Spinal cord (tissue), 10 donors: ENCODE measurements at places on chromosomes 7 and 10. TPM values are rescaled to one million over a fixed set of nuclear protein-coding genes. Genes with fewer than 3 reads are reported as not detected.
A peak's percentile ranks its signal among the peaks of the same experiment; 100 is the strongest.

FAM131B gene
- polyA plus RNA-seq, result 108 TPM

GRCh38 chr7:123769371-123769770, 20.6 kb upstream of the WASL start:
- no peak overlapping the region for H3K4me3 ChIP-seq
- no peaks in the 10 kb centered on the region for H3K36me3 ChIP-seq
- no peaks in the 10 kb centered on the region for H3K27me3 ChIP-seq
- no peaks in the 10 kb centered on the region for H3K4me1 ChIP-seq
- no peak for DNase-seq

GRCh38 chr7:3367261-3367660, 66.2 kb downstream of the SDK1 start:
- DNase-seq, result peak; percentile 72
- H3K27me3 ChIP-seq, result no peaks in the 10 kb centered on the region
- H3K36me3 ChIP-seq, result no peaks in the 10 kb centered on the region
- H3K27ac ChIP-seq, result no peak overlapping the region

- no peak overlapping the region for H3K27ac ChIP-seq
- H3K4me3 ChIP-seq, result no peak overlapping the region
- peaks cover 8% of the 10 kb centered on the region for H3K4me1 ChIP-seq
Observed at GRCh38 chr10:19966751-19967150, 150.5 kb downstream of the PLXDC2 start.

DNA sequence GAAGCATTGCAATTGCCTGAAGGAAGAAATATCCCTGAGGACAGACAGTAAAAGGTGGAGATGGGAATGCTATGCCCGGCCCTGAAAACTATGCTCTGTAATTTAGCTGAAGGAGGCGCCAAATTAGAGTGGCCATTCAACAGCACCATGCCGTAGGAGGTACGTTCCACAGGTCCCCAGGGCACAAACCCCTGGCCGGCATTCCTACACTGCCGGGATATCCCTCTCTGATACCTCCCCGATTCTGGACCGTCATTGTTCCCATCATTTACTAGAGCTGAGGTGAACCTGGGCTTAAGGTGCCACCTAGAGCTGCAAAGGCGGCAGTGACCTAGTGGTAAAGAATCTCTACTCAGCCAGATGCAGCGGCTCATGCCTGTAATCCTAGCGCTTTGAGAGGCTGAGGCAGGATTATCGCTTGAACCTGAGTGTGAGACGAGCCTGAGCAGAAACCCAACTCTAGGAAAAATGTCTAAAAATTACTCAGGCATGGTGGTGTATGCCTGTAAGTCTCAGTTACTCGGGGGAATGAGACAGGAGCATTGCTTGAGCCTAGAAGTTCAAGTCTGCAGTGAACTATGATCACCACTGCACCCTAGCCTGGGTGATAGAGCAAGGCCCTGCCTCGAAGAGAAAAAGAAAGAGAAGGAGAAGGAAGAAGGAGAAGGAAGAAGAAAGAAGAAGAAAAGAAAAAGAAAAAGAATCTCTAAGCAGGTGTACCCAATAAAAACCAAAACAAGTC, 53.0 kb upstream of the TNKS2 start:
- DNase-seq, result no peak
- no peaks in the 10 kb centered on the region for H3K36me3 ChIP-seq
- H3K4me3 ChIP-seq, result no peak overlapping the region
- H3K27ac ChIP-seq, result no peak overlapping the region
- H3K4me1 ChIP-seq, result no peaks in the 10 kb centered on the region
- H3K27me3 ChIP-seq, result no peaks in the 10 kb centered on the region

- no peak for DNase-seq
- no peak overlapping the region for H3K27ac ChIP-seq
- no peaks in the 10 kb centered on the region for H3K36me3 ChIP-seq
- no peak overlapping the region for H3K4me3 ChIP-seq
- no peaks in the 10 kb centered on the region for H3K4me1 ChIP-seq
Observed at GRCh38 chr10:120398180-120398579, 58.8 kb upstream of the PLPP4 start.
